ENCODE measurements at places on chromosomes 7 and 10. TPM values are rescaled to one million over a fixed set of nuclear protein-coding genes. Genes with fewer than 3 reads are reported as not detected.
A peak's percentile ranks its signal among the peaks of the same experiment; 100 is the strongest.

Gene LDB1
- total RNA-seq: 56.5 TPM

Gene VOPP1
- total RNA-seq: 23.1 TPM

Gene PPP1R17
- not detected for total RNA-seq

Gene ZCCHC24
- total RNA-seq: 60.1 TPM

Gene CALHM1
- total RNA-seq: not detected

Gene SLC29A3
- 1.8 TPM for total RNA-seq

Gene ARHGAP21
- total RNA-seq: 48.4 TPM

Gene PWWP2B
- 22.3 TPM for total RNA-seq

Gene TACR2
- total RNA-seq: 0.19 TPM

Gene PON3
- total RNA-seq: 0.57 TPM

Gene ITIH5
- 10.3 TPM for total RNA-seq

DNA sequence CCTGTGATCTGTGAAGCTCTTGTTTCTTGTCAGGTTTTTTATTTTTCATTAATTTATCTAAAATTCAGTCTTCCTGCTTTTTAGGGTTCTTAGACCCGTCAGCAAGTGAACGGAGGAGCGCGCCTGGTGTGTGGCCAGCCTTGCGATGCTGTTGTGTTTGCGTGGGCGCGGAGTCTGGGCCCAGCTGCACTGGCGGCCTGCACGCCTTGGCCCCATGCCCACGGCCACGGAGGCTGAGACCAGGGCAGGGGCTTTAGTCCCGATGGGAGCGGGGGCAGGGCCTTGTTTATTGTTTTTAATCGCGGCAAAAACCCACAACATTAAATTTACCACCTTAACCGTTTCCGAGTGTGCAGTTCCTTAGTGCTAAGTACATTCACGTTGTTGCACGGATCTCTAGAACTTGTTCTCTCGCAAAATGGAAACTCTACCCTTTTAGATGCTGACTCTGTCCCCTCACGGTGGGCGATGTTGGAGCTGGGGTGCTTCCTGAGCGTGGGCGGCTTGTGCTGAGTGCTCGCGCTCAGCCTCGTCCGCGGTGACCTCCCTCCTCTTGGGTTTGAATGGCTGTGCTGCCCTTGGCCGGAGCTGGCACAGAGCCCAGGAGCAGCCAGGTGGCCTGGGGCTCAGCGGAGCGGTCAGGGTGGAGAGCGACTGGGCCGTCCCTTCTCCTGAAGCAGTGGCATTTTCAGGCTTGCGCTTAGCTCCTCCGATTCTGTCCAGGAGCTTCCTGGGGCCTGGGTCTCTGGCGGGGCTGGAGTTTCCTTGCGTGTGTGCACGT, 69.1 kb downstream of the INPP5A start:
- peak; percentile 87 for DNase-seq

GRCh38 chr7:151248346-151249033, at the start of gene SMARCD3:
Gene SMARCD3 (minus strand): TSS chr7:151248694. CDS start chr7:151248562, 132 bp downstream.
- peak; percentile 91 for DNase-seq

GRCh38 chr7:106621393-106622132, 39.4 kb downstream of the CCDC71L start:
- no peak for DNase-seq

DNA sequence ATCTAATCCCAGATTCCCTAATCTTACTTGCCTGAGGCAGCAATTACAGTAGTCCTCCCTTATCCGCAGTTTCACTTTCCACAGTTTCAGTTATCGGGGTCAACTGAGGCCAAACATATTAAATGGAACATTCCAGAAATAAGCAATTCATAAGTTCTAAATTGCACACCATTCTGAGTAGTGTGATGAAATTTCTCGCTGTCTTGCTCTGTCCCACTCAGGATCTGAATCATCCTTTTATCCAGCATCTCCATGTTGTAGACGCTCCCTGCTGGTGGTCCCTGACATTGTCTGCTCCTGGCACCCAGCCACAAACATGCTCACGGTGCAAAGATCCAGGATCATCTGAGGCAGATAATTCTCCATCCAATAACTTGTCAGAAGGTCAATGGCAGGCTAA, 128.7 kb upstream of the CXCL12 start:
- no peak for DNase-seq

- DNase-seq: no peak
These were observed 317.8 kb downstream of the SH2D4B start for GRCh38 chr10:80855348-80855971.

DNA sequence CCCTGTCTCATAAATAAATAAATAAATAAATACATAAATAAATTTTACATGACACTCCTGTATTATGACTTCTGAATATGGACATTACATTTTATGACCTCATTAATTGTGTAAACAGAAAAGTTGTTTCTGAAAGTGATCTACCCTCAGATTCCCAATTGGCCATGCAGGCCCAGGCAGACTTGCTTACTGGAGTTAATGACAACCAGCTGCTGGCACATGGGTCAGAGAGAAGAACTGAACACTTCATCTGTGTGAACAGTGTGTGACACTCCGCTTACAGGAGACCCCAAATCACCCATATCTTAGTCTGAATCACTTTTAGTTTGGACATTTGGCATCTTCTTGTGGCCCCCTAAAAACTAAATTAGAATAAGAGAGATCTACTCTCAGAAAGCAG, 31.4 kb downstream of the PARP12 start:
- DNase-seq: no peak

DNA sequence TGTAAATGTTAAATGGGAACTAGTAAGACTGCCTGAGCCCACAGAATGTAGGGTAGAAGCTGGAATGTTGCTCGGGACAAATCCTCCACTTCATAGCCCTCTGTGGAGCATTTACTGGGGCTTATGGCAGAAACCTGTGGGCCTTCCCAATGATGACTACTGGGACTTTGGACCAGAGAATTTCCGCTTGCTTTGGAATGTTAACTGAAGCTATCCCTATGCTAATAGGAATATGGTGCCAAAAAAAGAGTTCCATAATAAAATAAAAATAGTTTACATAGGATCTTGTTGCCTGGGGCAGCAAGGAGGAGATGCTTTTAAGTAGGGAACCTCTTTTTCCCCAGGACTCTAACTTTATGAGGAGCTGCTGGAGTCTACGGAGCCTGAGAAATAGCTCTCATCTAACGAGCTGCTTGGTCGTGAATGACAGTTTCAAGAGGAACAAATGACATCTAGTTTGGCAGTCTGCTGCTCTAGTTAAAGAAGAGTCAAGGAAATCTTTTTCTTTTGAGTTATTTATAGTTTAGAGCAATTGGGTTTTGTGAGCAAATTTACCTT, 5.7 kb upstream of the DYNC2I1 start:
- no peak for DNase-seq

GRCh38 chr10:23675585-23675984, 236.7 kb downstream of the OTUD1 start:
- no peak for DNase-seq

DNA sequence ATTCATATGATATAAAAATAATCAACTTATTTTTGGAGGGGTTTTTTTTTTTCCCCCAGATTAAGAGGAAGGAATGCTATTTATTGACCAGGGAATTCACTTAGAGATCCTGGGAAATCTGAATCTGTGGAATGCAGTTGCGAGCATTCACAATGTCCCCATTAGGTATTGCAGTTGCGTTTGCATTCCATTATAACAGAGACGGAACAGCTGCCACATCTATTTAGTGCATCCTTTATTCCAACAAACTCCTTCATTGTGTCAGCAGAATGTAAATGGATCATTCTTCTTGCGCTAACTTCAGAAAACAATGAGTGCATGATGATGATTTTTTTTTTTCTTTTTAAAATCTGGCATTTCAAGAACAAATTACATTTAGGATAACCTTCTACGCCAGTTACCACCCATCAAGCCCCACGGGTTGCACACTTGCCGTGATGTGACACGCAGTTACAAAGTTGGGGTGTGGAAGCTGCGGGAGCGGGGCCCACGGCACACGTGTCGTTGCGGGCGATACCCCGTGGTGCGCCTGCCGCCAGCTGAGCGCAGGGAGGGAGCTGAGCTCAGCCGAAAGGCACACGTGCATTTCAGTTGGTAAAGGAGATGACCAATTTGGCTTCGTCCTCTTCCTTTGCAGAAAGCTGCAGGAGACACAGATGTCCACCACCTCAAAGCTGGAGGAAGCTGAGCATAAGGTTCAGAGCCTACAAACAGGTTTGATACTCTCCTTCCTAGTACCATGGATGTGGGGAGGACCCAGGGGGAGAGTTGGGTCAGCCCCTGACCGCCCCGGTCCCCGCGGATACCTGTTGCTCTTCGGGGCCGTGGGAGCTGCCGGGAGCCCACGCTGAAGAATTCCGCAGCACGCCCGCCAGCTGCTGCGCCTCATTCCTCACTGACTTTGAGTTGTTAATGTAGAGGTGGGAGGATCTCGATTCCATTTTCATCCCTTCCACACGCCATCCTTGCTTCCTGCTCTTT, 175.3 kb upstream of the SH2B2 start:
- DNase-seq: no peak

DNA sequence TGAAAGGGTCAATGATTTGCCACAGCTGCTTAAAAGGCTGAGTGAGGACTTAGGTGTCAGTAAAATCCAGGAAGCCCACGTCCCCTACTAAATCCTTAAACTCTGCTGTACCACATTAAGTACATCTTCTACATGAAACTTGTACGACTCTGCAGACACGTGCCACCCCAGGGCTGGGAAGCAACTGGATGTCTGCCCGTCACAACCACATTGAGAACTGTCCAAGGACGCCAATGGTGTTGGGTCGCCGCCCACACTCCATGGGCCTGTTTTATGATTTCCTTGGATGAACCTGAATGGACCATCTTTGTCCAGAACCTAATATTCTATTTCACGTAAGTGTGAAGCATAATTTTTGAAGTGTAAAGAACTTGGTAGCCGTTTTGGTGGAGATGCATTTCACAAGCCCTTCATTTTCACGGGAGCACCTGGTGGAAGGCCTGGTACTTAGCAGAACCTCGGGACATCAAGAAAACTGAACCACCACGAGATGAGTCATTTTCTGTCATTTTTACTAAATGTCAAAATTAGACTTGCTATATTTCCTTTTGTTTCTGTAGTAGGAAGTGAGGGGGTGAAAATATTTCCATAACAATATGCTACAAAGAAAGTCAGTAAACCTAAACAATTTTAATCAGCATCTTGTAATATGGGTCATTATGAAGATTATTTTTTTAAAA, 134.9 kb downstream of the SFMBT2 start:
- no peak for DNase-seq

GRCh38 chr10:11204351-11204942, 186.8 kb downstream of the CELF2 start:
- DNase-seq: peak; percentile 76

DNA sequence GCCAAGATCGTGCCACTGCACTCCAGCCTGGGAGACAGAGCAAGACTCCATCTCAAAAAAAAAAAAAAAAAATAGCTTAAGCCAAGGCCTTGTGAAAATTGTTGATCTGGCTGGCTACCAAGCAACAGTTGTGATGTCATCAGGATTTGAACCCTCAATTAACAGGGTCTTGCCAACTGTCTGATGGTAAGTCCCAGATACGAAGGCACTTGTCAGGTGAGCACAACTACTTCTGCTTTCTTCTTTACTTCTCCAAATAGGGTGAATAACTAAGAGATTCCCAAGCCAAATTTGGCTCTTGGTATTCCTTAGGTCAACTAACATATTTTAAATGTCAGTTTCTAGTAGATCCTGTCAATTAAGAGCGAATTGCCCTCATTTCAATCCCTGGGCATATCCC, 47.4 kb downstream of the ANKRD61 start:
- no peak for DNase-seq

DNA sequence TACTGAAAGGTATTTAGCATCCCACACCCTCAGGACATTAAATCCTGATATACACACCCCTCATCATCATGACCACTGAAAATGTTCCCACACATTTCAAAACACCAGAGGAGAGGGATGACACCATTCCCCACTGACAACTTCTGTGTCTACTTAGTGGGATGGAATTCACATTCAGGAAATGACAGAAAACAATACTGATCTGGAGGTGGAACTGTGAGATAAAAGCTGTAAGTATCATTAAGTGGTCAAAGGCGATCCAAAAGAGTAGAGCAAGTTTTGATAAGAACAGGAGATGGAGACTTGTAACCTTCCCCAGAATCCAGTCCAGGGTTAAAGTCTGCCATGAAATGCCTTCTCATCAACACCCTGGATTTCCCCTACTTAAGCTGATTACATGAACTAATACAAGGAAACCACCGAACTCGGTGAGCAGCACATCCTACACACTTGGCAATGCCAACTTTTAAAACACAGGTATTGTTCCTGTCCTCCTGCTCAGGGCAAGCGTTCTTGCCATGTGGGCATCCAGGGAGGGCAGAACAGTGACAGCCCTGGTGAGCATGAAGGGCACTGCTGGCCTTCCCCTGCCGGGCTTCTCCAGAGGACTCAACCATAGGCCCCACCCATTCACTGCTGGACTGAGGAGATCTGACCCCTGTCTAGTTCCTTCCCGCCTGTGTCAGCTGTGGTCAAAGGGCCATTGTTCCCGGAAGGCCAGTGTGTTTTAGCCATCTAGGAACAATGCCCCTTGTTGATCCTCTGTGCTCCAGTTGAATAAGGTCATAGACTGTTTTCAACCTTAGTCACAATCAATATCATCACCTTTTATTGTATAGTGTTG, 85.0 kb downstream of the SGMS1 start:
- DNase-seq: no peak

GRCh38 chr10:16732376-16732775, 84.8 kb downstream of the RSU1 start:
- no peak for DNase-seq

- DNase-seq: no peak
These were observed 487.6 kb upstream of the ZMIZ1 start for GRCh38 chr10:78581133-78581694.

DNA sequence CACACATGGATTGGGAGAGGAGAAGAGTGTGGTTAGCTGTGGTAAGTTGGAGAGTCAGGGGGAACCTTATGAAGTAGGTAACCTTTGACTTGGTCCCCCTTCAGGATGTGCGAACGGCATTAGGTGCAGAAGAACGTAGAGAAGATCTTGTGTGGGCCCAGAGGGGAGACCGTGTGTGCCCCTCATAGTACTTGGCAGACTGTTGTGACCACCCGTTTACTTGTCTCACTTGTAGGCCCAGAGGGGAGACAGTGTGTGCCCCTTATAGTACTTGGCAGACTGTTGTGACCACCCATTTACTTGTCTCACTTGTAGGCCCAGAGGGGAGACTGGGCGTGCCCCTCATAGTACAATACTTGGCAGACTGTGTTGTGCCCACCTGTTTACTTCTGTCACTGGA, 2.6 kb downstream of the GTPBP4 start:
- DNase-seq: no peak

GRCh38 chr10:95254629-95255028, 36.2 kb downstream of the PDLIM1 start:
- no peak for DNase-seq

GRCh38 chr10:60536529-60537114, 146.9 kb upstream of the ANK3 start:
- DNase-seq: no peak

GRCh38 chr10:71359364-71360046, 37.2 kb upstream of the CDH23 start:
- DNase-seq: no peak

- DNase-seq: peak; percentile 78
These were observed 817 bp downstream of the SRI start for GRCh38 chr7:88218836-88219605.

DNA sequence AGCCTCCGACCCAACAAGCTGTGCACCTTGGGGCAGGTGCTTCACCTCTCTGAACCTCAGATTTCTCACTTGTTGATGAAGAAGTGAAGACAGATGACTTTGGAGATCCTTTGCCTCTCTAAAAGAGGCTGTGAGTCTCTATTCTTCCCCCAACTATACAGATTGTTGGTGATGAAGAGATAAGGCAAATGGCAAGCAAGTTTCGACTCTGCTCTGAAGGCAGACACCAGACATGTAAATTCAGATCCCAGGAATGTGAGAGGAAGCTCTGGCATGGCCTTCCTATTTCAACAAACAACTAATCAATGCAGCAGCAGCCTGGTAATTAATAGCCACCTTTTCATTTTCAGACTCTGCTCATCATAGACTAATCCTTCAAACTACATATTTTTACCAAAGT, 74.2 kb upstream of the EGR2 start:
- no peak for DNase-seq

All from Right ventricle myocardium inferior (tissue), 1 donor.